ENCODE measurements at places on chromosomes 3 and 15.

GRCh38 chr15:52683580-52683979 lies 4.4 kb upstream of the ATOSA start:
- no peak for DNase-seq

DNA sequence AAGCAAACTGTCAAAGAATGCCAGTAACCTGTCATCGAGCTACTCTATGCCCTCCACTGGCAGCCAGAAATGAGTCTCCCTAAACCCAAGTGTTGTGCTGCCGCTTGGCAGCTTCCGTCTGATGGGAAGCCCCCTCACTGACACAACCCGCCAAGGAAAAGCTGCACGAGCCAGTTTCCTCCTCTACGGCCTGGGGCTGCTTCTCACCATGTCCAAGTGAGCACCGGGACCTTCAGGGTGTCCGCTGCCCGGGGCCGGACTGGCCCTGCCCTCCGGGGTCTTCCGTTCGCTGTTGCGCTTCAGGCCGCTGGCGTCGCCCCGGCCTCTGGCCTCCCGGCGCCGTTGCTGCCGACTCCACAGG lies 490 bp downstream of the TOMM70 start:
- DNase-seq = peak; percentile 11

DNA sequence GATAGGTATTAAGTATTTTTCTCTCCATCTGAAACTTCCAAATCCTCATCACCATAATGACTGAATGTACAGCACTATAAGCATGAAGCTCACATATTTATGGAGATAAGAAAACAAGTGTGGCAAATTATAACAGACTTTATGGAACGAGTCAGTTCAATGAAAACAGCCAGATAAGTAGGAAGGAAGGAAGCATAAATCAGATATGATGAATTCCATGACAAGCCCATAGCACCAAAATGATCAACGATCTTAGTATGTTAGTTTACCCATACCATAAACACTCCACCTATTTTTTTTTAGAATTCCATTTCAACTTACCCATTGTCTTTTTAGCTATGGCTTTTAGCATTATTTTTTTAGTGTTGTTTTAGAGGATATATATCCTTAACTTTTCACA lies 169.5 kb downstream of the TNIK start:
- DNase-seq = no peak

GRCh38 chr3:12832350-12833221 lies 8.8 kb downstream of the RPL32 start:
- no peak for DNase-seq

DNA sequence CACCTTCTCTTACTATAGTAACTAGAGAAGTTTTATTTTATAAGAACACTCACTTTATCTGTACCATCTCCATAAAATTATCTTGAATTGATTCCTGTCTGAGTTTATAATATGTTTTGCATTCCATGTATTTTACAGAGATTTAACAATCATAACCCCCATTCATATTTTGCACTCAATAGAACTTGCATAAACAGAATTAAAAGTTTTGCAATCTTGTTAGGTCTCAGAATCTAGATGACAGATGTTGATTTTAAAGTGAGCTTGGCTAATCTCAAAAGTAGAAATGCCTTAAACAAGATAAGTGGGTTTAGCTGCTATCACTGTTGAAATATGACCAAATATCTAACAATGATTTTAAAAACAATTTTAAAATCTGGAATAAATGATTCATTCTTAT lies 107.9 kb upstream of the EPHA6 start:
- no peak for DNase-seq

- no peak for DNase-seq
Measured at GRCh38 chr3:127015282-127016042, 32.5 kb downstream of the PLXNA1 start.

GRCh38 chr15:39247574-39247973 lies 333.3 kb upstream of the THBS1 start:
- DNase-seq = no peak

GRCh38 chr3:188524052-188524451 lies 370.1 kb downstream of the LPP start:
- no peak for DNase-seq

- DNase-seq = no peak
Measured at GRCh38 chr3:168249205-168249549, 153.5 kb upstream of the GOLIM4 start.

DNA sequence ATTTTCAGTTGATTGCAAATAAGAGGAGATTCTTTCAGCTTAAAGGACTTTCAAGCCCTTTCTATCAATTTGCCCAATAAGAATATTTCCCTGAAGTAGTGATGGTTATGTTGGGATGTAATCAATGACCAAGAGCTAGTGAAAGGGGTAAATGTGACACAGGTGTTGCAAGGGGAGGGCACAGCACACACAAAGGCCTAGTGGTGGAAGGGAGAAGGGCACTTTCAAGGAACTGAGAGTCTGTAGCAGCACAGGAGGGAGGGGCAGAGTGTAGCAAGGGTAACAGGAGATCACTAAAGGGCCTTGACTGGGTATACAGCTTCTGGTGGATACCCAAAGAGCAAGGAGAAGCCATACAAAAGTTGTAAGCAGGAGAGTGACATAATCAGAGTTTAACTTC lies 217.8 kb upstream of the ARHGEF26 start:
- DNase-seq = no peak

DNA sequence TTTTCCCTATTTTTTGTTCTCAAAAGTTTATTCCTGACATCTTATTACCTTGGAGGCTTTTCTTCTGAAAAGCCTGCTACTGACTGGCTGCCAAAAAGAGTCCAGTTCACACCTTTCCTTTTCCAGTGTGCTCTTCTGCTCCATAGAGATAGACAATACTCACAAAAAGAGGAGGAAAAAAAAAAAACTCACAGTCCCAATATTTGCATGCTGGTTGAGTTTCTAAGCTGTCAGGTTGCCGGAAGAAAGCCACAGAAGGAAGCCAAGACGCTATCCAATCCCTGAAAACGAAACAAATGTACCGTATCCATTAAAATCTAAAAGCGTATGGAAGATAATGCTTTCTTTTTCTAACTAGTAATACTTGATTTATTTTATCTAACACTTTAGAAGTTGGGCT lies 299.5 kb downstream of the CADM2 start:
- DNase-seq = no peak

- no peak for DNase-seq
Measured at GRCh38 chr3:119779731-119780383, 2.0 kb upstream of the NR1I2 start.

DNA sequence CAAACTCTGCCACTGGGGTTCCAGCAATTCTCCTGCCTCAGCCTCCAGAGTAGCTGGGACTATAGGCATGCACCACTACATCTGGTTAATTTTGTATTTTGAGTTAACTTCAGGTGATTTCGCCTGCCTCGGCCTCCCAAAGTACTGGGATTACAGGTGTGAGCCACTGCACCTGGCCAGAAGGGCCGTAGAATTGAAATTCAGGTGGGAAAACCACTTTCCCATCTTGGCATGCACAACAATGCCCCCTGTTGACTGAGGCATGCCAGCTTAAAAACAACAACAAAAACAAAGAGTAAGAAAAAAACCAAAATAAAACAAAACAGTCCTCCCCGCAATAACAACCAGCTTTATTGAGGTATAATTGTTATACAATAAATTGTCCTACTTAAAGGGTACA lies 32.6 kb upstream of the RAB11A start:
- no peak for DNase-seq

GRCh38 chr3:174198199-174198598 lies 660.9 kb upstream of the NAALADL2 start:
- DNase-seq = no peak

DNA sequence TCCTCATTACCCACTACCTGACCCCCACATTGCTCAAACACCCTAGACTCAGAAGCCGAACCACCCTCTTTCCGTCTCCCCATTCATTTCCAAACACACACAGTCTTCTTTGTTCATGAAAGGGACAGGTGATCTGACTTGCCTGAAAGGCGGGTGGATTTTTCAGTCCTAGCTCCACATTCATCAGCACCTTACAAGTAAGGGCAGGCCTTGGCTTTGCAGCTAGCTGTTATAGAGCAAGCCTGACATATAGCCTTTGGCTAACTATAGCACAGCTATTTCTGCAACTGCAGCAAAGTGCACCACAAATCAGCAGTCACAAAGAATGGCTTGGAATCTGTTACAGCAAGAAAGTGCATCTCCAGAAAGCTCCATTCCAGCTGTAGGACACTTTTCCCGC lies 139.8 kb downstream of the XXYLT1 start:
- no peak for DNase-seq

- no peak for DNase-seq
Measured at GRCh38 chr15:62521396-62521795, 356.3 kb upstream of the C2CD4B start.

DNA sequence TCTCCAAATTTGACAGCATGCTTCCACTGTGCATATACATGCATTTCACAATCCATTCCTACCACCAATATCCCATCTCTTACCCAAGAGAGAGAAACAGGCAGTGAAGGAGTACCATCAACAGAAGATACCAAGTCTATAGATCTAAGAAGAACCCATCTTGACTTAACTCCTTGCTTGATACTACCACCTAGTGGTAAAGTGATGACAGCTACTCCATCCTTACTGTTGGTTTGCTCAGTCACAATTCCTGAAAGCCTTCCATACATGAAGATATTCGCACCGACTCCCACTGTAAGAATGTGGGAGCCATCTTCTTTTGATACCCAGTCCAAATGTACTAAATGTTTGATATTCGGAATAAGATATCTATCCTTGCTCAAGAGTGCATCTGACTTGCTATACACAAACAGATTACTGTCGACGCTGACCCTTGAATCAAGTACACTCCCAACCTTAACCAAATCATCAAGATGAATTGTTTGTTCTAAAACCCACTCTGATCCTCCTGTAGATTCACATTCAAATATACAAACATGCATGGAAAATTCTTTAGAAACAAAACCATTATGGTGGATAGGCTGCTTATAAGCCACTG lies 123.1 kb downstream of the DMXL2 start:
- no peak for DNase-seq

DNA sequence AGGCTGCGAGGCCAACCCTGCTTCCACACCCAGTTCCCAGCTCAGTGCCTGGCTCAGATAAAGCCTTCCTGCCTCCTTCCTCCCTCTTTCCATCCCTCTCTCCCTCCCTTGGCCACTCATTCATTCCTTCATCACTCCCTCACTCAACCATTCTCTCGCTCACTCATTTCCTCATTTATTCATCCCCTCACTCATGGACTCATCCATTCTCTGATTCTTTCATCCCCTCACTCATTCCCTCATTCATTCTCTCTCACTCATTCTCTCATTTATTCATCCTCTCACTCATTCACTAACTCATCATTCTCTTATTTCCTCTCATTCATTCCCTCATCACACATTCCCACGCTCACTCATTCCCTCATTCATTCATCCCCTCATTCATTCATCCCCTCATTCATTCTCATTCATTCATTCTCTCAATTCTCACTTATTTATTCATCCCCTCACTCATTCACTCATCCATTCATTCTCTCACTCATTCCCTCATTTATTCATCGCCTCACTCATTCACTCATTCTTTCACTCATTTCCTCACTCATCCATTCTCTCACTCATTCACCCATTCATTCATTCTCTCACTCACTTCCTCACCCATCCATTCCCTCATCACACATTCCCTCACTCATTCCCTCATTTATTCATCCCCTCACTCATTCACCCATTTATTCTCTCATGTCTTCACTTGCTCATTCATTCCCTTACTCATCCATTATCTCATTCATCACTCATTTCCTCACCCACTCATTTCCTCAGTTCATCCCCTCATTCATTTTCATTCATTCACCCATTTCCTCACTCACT lies 13.2 kb downstream of the ABTB1 start:
- DNase-seq = no peak

DNA sequence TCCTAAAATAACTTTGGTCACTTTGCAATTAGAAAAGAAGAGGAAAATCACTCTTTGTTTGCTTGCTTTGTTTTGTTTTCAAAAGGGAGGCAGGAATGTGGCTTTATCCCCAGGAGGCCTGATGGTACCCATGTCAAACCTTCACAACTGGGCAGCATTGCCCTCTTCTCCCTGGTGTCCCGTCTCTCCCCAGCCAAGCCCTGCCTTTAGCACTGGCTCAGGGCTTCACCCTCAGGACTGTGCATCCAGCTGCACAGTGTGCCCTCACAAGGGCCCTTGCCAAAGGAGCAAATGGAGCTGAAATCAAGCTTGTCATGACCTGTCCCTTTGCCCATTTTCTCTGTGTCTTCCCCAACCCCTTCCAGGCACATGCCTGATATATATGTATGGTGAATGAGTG lies 29.1 kb upstream of the ATP13A5 start:
- DNase-seq = no peak

- DNase-seq = no peak
Measured at GRCh38 chr3:109154979-109155378, 18.5 kb downstream of the C3orf85 start.

- DNase-seq = no peak
Measured at GRCh38 chr15:33988384-33988783, 20.1 kb downstream of the CHRM5 start.

GRCh38 chr3:69296995-69297394 lies 88.9 kb downstream of the FRMD4B start:
- no peak for DNase-seq

- no peak for DNase-seq
Measured at GRCh38 chr3:170499562-170500156, 81.0 kb downstream of the CLDN11 start.

DNA sequence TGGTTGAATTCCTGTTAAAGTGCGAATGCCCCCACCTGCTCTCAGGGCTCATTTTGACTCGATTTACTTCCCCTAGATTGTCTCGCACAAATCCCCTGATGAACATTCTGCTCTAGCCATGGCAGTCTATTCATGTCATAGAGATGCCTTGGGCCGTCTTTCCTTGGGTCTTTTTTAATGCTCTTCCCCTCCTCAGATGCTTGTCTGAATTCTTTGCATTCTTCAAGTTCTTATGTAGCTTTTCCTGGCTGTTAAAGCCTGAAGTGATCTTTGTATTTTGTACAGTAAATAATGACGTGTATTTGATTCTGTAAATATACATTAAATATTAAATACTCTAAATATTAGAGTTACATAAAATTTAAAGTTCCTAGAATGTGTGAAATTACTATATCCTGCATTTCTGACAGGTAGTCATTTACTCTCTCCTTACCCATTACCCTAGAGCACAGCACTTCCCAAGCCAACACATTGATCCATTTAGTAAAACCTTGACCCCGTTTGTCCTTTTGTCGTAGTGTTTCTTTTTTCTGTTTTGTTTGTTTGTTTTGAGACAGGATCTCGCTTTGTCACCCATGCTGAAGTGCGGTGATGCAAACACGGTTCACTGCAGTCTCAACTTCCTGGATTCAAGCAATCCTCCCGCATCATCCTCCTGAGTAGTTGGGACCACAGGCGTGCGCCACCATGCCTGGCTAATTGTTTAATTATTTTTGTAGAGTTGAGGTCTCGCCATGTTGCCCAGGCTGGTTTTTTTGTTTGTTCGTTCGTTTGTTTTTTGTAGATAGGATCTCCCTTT lies 47.9 kb downstream of the YEATS2 start:
- no peak for DNase-seq

- DNase-seq = peak; percentile 86
Measured at GRCh38 chr3:138329127-138329983, at the start of gene NME9. Gene NME9, minus strand, starts transcription at chr3:138329851. Its CDS starts 516 bp downstream, at chr3:138329335.

DNA sequence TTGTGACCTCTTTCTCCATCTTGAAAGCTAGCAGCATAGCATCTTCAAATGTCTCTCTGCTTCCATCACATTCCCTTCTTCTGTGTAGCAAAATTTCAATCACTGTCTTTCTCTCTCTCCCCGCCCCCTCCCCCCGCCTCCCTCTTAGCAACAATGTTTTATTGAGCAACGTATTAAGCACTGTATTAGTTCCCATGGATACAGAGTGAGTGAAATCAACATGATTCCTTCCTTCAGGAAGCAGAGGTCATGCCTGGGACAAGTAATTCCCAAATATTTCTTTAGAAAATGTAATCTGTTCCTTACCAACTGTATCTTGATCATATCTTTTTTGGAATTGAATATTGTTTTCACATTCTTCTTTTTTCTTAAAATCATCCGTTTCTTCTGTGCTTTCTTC lies 373.7 kb upstream of the NECTIN3 start:
- DNase-seq = no peak
